ENCODE measurements at places on chromosomes 11 and 22.
A peak's percentile ranks its signal among the peaks of the same experiment; 100 is the strongest.

DNA sequence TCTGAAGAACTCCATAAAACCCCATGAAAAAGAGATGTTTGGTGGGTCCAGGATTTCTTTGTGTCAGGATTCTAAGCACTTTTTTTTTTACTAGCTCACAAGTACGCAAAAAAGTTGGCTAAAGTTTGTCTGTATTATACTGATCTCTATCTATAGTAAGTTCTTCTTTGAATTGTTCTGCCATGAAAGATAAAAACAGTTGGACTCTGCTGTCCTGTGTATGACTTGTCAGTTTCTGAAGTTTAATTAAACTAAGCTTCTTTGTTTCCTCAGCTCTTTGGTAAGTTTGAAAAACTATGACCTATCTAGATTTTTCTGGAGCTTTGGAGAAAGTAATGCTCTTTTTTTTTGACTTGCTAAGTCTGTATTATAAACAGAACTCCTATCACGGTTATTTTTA, 812.2 kb upstream of the LUZP2 start:
- DNase-seq, result no peak

- no peak for DNase-seq
Observed at GRCh38 chr11:126173257-126173656, 38.2 kb downstream of the RPUSD4 start.

GRCh38 chr22:49216579-49216978, 611.1 kb downstream of the BRD1 start:
- DNase-seq, result no peak

DNA sequence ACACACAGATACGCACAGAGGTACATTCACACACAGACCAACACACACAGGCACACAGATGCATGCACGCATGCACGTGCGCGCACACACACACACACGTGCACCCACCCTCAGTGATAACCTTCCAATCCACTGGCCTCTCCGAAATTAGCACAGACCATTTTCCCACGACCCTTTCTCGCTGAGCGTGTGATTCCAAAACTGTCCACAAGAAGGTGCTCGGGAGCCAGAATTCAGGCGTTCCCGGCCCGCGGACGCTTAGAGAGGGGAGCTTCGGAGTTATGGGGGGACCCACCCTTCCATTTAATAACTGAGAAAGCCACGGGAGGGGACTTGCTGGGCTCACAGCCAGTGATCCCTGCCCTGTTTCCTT, 33.8 kb upstream of the SLC35C1 start:
- peak; percentile 37 for DNase-seq

DNA sequence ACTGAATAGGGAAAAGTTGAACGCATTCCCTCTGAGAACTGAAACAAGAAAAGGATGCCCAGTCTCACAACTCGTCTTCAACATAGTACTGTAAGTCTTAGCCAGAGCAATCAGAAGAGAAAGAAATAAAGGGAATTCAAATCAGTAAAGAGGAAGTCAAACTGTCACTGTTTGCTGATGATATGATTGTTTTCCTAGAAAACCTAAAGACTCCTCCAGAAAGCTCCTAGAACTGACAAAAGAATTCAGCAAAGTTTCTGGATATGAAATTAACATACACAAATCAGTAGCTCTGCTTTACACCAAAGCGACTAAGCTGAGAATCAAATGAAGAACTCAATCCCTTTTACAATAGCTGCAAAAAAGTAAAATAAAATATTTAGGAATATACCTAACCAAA, 471.2 kb upstream of the CNTN5 start:
- DNase-seq, result no peak

DNA sequence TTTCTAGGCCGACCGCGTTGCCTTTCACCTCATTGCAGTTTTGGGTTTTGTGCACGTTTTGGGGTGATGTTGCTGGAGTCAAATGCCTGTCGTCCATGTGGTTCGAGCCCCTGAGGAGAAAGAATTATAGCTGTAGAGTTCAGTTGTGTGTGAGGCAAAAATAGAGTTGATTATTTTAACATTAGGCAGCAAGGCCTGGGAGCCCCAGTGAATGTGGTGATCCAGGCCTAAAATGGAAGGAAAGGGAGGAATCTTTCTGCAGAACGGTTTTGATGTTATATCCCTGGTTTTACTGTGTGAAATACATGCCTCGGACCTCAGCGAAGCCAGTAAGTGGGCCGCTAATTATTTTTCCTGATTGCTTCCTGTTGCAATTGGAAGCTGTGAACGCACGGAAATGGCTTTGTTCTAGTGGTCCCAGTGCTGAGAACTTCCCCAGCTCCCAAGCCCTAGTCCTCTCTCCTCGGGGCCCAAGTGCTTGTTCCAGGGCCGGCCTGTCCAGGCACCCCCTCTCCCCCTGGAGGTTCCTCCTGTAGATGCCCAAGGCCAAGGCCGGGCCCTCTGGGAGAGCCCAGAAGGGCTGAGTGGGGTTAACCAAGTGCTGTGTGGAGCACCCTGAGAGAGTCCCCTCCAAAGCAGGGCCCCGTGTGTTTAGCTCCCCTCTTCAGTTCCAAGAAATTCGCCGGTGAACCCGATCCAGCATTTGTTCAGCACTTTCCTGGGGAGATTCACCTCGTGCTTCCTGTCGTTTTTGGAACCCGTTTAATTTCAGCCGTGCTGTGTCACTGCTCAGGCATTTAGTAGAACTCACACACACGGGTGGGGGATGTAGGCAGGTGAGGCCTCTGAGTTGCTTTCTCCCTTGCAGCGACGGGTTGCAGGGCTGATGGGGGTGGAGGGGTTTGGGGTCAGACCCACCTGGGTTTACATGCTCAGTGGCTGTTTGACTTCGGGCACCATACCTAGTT, 2.1 kb downstream of the LRP5 start:
- no peak for DNase-seq

GRCh38 chr22:25510876-25511275, 53.6 kb upstream of the GRK3 start:
- no peak for DNase-seq

DNA sequence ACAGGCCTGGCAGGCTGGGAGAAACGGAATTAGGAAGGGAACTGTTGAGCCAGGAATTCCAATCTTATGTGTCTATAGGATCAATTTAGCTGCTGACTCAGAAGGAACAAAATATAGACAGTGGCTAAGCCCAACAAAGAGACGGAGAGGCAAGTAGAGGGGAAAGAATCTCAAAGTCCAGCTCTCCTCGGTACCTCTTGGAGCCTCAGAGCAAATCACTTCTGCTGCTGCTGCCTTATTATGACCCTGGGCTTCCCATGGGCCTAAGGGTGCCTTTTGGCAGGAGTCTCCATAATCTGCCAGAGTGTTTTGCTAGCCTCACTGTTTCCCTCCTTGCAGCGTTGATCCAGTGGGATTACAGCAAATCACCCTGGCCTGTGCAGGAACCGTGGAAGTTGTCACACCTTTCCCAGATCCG, 31.7 kb downstream of the PAX6 start:
- DNase-seq, result no peak

GRCh38 chr11:41955066-41955465, 495.6 kb upstream of the LRRC4C start:
- DNase-seq, result no peak

DNA sequence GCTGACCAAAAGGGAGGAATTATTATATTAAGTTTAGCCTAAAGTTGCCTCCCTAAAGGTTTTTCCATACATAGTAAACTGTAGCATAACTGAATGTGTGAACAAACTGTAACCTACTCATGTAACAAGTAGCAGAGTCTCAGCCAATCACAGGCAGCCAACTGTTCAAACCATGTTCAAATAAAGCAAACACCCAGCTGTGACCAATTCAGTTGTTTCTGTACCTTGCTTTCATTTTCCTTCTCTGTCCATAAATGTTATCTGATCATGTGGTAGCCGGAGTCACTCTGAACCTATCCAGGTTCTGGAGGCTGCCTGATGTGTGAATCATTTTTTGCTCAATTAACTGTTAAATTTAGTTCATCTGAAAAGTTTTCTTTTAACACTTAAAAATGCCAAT, 373.5 kb downstream of the GUCY1A2 start:
- DNase-seq, result no peak

DNA sequence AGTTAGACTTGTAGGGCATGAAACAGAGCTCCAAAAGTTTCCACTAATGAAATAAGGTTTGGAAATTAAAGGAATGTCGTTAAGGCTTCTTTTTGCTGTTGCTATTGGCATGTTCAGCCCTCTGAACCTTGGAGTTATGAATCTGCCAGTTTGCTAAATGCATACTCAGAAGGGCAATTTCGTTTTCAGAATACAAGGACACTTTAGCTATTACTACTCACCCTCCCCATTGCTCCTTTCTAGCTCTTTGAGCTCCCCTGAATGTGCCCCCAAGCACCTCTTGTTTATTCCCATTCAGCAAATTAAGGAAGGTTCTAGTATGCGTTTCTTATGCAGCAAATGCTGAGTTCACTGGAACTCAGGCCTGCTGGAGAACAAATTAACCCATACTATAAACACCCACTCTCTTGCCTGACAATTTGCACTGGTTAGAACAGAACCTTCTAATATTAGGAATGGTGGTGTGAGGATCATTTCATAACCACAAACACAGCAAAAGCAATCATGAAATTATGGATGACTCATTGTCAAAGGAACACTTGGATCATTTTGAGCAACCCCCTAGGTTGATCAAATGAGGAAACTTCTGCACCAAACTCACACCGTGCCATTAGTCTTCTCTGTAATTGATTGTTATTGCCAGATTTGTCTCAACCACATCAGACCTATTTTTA, 26.2 kb upstream of the LIN7C start:
- DNase-seq, result no peak

- DNase-seq, result no peak
Observed at GRCh38 chr11:66123902-66124301, 53.8 kb downstream of the PACS1 start.

Measured in stimulated activated CD8-positive, alpha-beta memory T cell treated with anti-CD3 and anti-CD28 coated beads, Interleukin-15, amount 100 ng/mL, for 48 hours (primary cell).